Fibroblast of pulmonary artery (primary cell): ENCODE measurements at places on chromosomes 5 and 9.

- DNase-seq: no peak
Measured at GRCh38 chr9:71218774-71219173, 97.4 kb upstream of the TRPM3 start.

GRCh38 chr5:83925955-83926337, 205.3 kb upstream of the HAPLN1 start:
- DNase-seq: no peak

- DNase-seq: no peak
Measured at GRCh38 chr9:127059765-127060361, 62.6 kb downstream of the ANGPTL2 start.

DNA sequence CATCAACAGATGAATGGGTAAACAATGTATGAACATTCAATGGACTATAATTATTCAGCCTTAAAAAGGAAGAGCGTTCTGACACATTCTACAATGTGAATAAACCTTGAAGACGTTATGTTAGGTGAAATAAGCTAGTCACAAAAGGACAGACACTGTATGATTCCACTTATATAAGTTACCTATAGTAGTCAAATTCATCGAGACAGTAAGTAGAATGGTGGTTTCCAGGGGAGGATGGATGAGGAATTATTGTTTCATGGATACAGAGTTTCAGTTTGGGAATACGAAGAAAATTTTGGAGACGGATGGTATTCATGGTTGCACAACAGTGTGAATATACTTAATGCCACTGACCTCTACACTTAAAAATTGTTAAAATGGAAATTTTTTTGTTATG, 216.4 kb downstream of the CACNA1B start:
- no peak for DNase-seq

GRCh38 chr5:10543585-10544040, 20.3 kb upstream of the ANKRD33B start:
- no peak for DNase-seq

DNA sequence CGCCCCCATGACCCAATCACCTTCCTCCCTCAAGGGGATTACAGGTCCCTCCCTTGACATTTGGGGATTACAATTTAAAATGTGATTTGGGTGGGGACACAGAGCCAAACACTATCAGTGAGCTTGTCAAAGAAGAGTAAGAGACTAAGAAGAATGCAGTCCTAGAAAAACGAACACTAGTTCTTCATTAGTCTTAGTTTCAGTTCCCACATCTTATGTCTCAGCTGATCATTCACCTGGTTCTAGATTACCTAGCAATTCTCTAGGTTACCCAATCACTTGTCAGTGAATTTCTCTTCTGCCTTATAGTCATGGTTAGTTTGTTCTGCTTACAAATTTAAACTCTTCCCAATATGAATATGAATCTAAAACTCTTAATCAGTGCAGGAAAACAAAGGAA, 251.5 kb downstream of the COX7C start:
- DNase-seq: no peak

GRCh38 chr9:114850871-114851270, 45.0 kb upstream of the TNFSF15 start:
- DNase-seq: peak; percentile 36

GRCh38 chr5:3348576-3349535, 246.8 kb upstream of the IRX1 start:
- no peak for DNase-seq

DNA sequence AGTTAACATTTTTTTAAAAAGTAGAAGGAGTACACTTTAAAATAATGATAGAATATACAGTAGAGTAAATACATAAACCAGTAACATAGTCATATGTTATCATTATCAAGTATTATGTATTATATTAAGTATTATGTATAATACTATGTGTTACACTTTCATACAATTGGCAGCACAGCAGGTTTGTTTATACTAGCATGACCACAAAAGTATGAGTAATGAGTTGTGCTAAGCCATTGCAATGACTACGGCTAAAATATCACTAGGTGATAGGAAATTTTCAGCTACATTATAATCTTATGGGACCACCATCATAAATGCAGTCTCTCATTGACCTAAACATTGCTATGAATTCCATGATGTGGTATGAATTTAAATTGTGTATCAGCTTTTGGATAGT, 506.0 kb downstream of the HTR1A start:
- no peak for DNase-seq

- DNase-seq: peak; percentile 93
Measured at GRCh38 chr5:163434401-163434866, 3.0 kb upstream of the CCNG1 start.

- no peak for DNase-seq
Measured at GRCh38 chr5:32837211-32837610, 126.1 kb downstream of the NPR3 start.

DNA sequence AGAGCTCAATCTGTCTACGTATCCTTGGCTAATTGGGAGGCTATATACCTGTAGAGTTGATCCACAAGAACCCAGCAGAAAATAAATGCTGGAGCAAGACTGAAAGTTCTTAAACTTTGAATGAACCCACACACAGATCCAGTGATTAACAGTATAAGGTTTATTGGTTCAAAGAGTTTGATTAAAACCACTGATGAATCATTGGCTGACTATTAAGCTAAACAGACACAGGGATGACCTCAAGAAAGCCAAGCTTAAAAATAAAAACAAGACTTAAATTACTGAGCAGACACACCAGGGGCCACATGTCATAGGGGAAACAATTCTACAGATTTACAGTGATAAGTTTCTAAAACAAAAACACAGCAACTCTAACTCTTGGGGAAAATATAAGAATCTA, 163.6 kb downstream of the SPATA31D1 start:
- no peak for DNase-seq

DNA sequence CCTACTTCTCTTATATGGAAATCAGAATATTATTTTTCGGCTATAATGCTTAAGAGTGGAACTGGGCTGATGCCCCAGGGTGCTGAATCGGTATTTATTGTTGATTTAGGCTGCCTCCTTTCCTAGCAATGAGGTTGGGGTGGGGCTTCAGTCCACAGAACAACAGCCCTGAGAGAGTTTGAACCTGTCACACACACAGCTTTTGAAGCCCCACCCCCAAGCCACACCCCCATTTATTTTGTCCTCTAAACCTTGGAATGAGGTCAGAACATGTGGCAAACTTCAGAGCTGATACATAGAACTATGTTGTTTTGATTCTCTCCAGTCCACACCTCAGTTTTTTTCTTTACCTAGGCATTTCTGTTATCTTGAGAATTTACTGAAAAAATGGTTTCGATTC, 51.7 kb upstream of the CAMK4 start:
- DNase-seq: no peak

- DNase-seq: no peak
Measured at GRCh38 chr5:57900381-57900944, 417.9 kb upstream of the ACTBL2 start.

DNA sequence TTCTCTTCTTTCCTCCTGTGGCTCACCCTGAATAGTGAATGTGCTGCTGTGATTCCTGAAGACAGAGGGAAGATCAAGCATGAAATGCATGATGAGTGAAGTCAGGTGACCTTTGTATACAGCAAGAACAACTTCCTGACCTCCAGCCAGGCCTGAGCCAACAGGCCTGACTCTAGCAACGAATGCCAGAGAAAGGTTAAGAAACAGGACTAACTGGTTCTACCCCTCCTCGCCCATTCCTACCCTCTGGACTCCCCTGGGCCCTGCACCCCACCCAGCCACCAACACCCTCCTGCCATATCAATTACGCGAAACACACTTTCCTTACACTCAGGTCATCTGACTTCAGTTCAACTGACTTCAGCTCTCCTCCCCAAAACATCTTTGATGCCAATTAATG, 4.9 kb downstream of the SUSD1 start:
- DNase-seq: no peak

DNA sequence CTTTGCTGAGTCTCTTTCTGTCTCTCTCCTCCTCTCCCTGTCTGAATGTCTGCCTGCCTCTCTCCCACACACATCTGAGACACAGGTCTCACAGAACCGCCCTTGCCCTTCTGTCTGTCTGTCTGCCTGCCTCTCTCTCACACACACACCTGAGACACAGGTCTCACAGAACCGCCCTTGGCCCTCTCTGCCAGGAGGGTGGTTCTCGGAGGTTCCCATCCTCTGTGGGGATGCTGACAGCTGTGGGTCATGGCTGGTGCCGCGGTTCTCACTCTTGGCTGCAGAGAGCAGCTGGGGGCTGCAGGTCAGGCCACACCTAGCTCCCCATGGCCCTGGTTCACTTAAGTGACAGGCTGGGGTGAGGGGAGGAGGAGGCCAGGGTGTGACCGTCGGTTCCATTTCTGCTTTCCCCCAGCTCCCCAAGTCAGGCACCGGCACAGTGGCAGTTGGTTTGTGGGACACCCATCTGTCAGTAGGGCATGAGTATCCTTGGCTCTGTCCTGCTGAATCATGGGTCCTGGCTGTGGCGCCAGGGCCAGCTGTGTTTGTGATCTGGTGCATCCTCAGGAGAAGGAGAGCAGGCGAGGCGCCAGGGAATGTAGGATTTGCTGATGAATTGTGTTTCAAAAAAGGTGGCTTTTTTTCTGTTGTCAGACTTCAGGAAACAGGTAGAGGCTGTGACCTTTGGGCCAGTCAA, 42.3 kb upstream of the CLPTM1L start:
- DNase-seq: no peak

DNA sequence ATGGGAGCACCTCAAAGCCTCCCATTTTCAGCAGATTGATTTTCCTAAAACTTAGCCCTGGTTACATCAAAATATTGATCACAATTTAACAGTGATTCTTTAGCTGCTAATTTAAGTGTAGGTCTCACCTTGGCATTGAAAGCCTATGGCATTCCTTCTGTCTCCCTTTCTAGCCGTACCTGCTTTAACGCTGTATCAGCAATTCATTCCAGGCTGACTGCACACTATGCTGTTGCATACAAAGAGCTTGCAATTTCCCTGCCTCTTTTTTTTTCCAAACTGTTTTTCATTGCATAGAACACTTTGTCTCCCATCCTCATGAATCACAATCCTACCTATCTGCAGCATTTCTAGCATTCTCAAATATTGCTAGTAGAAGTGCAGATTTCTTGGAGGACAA, 8.9 kb upstream of the AMACR start:
- DNase-seq: no peak
